Islet precursor cell (in vitro differentiated cells): ENCODE measurements at places on chromosomes 7 and 10.

DNA sequence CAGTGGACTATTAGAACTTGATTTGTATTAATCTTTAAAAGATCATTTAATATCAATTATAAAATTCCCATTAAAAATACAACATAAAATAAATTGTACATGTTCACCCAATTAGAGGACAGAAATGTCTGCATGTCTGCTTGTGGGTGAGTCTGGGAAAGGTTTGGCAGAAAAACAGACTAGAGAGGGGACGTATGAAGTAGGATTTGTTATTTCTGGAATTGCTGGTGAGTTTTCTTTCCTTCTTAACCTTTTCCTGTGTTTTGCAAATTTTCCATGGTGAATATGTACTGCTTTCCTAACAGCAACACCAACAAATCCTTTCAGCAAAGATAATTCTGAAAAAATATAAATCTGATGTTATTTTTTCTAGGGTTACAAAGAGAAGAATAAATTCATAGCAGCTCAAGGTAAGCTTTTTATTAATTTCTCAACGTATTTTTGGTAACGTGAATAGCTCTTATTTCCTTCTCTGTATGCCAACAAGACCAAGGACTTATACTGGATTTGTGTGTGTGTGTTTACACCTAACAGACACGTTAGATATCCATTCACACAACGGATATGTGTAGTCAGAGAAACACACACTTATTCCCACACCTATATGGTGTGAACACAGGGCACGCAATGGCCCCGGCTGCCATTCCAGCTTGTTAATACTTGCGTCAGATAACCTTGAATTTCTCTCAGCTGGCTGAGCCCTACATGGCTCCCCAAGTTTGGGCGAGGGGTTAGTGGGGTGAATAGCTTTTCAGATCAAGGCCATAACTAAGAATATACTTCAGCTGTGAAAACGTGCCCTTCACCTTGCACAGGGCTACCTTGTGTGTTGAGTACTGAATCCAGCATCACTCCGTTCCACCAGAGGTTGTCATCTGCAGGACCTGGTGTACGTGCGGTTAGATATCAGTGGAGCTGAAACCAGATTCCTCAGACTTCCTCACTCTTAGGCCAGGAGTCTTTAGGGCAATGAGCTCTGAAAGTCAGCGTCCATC lies 64.6 kb downstream of the MKI67 start:
- no peak for DNase-seq

DNA sequence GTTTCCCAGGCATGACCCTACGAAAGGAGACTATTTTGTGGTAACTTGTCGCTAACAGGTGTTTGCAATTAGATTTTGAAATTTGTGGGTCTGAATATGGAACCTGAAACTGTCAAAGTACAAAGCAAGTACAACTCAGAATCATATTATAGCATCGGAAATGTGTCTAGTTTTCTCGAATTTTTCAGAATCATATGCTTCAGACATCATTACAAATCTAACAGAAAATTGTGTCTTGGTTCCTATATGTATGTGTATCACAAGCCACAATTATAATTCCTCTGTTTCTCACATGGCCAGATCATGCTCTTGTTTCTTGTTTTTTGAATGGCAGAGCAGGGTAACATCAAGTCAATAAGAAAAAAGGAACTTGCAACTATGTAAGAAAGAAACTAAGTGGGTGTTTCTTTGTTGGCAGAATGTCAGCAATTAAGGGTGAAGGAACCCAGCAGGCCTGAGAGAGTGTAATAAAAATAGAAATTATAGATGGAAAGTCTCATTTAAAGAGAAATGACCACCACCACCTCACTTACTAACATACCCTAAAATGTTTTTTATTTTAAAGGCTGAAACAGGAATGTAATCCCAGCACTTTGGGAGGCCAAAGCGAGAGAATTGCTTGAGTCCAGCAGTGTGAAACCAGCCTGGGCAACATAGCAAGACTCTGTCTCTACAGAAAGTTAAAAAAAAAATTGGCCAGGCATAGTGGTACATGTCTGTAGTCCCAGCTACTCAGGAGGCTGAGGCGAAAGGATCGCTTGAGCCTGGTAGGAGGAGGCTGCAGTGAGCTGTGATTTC lies 51.3 kb downstream of the PRTFDC1 start:
- no peak for DNase-seq

DNA sequence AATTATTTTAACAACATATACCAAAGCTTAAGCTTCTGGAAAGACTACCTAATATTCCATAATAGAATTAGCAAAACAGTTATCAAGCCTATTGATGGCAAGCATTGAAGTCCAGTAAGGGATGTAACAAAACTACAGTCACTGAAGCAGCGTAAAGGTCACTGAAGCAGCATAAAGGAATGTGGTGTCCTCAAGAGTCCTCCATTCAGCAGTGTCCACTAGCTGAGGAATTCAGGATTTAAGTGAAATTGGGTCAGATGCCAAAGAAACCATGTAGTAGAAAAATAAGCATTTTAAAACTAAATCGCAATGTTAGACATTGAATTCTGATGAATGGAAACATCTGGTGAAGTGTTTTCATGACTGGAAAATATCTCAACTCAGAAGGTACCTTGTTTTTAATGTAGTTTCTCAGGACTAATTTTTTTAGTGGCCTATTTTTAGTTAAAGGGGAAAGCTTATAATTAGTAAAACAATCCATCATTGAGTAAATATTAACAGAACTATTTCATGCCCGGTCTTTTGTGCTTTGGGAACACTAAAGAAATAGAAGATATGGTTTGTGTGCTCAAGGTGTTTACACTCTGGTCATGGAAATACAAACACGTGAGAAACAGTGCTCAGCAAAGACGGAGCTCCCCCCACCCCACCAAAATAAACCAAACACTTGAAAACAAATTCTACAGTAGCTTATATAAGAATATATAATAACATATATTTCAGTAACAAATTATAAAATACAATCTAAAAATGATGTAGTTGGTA lies 121.4 kb downstream of the CDK14 start:
- DNase-seq, result no peak

GRCh38 chr10:76540331-76540730 lies 1097.3 kb downstream of the KCNMA1 start:
- DNase-seq, result no peak

- DNase-seq, result peak; percentile 62
Measured at GRCh38 chr7:96657347-96658021, 52.2 kb downstream of the SEM1 start.

DNA sequence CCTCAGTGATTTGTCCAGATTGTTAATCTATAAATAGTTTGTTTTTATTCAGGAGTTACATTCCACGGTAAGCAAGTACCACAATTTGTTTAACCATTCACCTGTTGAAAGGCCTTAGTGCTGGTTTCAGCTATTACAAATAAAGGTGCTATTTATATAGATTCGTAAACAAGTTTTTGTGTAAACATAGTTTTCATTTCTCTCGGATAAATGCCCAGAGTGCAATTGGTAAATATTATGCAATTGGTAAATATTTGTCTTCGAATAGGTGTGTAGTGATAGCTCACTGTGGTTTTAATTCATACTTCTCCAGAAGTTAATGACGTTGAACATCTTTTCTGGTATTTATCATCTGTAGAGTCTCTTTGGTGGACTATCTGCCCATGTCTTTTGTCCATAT lies 76.4 kb upstream of the RSU1 start:
- no peak for DNase-seq

DNA sequence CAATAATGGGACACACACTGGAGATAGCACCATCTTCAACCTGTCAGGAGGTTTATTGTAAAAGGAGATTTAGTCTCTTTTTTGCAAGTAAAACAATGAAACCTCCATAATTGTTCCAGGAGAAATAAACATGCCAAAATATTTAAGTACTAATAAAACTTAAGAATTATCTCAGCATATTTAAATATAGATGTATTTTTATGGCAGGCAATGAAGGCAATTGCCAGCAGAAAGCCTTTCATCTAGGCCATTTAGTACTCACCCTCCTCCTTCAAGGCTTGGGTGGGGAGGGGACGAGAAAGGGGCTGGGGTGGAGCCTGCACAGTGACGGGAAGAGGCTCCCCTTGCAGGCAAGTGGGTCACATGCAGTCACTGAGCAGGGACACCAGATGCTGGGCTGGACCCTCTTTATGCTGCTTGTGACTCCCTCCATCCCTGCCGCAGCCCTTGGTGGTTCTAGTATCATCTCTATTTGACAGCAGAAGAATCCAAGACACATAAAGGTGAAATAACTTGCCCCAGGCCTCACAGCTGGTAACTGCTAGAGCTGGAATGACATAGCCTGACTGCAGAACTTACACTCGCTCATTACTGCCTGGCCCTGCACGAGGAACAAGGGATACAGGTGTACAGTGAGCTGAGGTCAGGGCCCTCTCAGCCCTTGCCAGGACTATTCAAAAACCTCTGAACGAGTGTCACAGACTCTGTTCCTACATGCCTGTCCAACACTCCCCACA lies 449.5 kb upstream of the ZMIZ1 start:
- peak; percentile 69 for DNase-seq

- DNase-seq, result no peak
Measured at GRCh38 chr10:18195060-18195799, 55.0 kb downstream of the CACNB2 start.

GRCh38 chr10:120793088-120793487 lies 58.1 kb upstream of the WDR11 start:
- no peak for DNase-seq

- no peak for DNase-seq
Measured at GRCh38 chr7:135245226-135246190, 11.9 kb downstream of the STRA8 start.

GRCh38 chr7:65387891-65388290 lies 14.2 kb downstream of the ZNF92 start:
- no peak for DNase-seq

DNA sequence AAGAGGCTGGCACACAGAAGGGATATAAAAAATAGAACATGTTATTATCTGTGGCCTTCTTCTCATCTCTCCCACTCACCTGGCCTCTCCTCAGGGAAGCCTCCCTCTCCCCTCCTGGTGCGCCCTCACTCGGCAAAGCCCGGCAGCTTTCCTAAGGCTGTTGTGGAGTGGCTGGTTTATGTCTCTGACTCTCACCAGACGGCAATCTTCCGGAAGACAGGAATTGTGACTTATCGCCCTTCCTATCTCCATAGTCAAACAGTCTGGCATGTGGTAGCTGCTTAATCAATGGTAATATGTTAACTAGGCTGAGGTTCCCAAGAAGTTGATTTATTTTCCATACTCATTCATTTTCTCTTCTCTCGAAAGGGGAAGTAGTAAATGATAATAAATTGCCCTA lies 78.7 kb downstream of the ATXN7L1 start:
- DNase-seq, result peak; percentile 82

- DNase-seq, result no peak
Measured at GRCh38 chr10:118062798-118063238, 16.1 kb upstream of the RAB11FIP2 start.

DNA sequence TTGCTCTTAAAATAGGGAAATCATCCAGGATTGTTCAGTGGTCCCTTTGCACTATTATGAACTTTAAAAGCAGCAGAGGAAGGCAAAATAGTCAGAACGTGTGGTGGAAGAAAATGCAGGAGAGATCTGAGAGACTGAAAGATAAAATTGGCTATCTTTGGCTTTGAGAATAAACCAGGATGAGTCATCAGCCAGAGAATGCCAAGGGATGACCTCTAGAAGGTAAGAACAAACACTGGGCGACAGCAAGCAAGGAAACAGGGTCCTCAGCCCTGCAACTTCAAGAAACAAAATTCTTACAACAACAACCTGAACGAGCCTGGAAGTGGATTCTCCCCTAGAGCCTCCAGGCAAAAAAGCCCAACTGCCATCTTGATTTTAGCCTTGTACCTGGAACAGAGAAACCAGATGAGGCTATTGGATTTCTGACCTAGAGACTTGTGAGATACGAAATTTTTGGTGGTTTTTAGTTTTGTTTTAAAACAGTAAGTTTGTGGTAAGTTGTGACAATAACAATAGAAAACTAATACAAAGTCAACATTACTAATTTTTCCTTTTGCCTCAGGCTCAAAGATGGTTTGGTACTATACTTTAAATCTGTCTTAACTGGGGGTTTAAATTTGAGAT lies 130.2 kb upstream of the CNTNAP2 start:
- peak; percentile 74 for DNase-seq

GRCh38 chr7:152522571-152523067 lies 86.8 kb upstream of the KMT2C start:
- DNase-seq, result no peak

- no peak for DNase-seq
Measured at GRCh38 chr7:70684173-70684572, 447.8 kb upstream of the GALNT17 start.

GRCh38 chr10:102859911-102860310 lies 5.9 kb downstream of the BORCS7 start:
- no peak for DNase-seq

DNA sequence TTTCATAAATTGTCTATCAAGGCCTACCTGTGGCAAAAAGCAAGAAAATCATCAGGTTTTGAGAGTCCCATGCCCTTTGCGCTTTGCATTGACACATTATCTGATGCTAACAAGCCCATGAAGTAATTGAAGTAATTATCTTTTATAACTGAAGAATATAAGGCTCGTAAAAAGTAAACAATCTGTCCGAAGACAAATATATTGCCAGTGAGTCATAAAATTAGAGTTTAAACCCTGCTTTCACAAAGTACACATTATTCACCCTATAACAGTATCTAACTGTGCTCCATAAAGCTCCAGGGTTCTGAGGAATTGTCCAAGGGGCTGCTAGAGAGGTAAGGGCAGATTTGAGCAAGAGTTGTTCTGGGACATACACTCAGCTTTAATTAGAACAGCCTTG lies 102.3 kb upstream of the PPP1R3A start:
- DNase-seq, result no peak

DNA sequence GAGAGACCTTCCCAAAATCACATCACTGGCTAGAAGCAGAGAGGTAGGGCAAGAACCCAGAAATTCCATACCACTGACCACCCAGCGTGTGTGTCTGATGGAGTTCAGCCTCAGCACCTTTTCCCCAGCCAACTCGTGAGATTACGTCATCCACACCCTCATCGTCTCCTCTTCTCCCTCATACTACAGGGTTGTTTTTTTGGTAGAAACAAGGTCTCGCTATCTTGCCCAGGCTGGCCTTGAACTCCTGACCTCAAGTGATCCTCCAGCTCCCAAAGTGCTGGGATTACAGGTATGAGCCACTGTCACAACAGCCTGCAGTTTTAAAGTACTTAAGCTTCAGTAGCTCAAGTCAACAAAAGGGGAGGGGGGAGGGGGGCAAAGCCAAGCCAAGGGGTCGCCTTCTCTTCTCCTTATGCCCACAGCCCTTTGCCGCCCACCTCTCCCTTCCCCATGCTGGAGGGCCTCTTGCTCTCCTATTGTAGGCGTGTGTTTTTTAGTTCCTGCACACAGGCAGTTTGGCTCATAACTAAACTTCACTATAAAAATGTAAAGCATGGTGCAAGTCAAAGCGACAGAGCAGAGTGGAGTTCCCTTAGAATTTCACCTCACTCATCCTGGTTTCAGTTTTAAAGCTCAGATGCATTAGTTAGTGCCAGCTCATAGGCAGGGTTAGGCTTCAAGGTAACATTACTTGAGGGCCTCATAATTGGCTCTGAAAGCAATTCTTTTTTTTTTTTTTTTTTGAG lies 5.2 kb upstream of the PRDX3 start:
- no peak for DNase-seq

- DNase-seq, result no peak
Measured at GRCh38 chr7:69104023-69104422, 494.3 kb upstream of the AUTS2 start.
